NCI-H1436 treated with DMSO at 0.1 percent for 48 hours (cell line): ENCODE measurements at places on chromosomes 16 and 17.

DNA sequence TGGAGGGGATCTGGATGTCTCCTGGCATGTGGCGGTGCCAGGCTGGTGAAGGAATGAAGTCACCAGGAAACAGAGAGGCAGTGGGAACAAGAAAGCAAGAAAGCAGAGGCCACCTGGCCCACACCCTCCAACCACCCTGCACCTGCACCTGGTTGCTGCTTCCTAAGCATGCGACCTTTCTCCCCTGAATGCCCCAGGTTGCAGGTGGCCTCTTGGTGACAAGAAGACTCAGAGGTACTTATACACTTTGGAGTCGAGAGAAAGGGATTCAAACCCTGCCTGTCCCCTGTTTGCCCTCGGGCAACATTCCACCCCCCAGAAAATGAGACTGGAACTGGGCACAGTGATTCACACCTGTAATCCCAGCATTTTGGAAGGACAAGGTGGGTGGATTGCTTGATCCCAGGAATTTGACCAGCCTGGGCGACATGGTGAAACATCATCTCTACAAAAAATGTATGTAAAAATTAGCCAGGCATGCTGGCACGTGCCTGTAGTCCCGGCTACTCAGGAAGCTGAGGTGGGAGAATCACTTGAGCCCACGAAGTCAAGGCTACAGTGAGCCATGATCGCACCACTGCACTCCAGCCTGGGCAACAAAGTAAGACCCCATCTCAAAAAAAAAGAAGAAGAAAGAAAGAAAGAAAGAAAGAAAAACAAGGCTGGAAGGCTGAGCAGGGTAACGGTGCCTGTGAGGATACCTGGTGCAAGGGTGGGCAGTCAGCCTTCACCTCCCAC lies 34.6 kb upstream of the TNRC6C start:
- no peak for DNase-seq

DNA sequence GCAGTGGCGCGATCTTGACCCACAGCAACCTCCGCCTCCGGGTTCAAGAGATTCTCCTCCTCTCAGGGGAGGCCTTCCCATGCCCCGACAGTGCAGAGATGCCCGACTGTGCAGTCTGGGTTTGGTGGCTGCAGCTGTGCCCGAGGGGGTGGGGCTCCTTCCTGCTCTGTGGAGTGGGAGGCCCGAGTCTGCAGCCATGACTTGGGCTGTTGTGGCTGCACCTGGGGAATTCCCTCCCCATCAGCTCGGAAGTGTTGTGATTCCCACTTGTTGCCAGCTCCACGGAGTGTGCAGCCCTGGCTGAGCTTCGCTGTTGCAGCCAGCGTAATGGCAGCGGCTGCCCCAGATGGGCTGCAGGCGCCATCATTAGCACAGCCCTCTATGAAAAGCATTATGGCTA lies 66.4 kb upstream of the SMIM36 start:
- no peak for DNase-seq

- no peak for DNase-seq
Observed at GRCh38 chr17:12365805-12366204, 299.9 kb upstream of the MYOCD start.

GRCh38 chr16:59522826-59523225 lies 788.7 kb upstream of the GOT2 start:
- DNase-seq = no peak

DNA sequence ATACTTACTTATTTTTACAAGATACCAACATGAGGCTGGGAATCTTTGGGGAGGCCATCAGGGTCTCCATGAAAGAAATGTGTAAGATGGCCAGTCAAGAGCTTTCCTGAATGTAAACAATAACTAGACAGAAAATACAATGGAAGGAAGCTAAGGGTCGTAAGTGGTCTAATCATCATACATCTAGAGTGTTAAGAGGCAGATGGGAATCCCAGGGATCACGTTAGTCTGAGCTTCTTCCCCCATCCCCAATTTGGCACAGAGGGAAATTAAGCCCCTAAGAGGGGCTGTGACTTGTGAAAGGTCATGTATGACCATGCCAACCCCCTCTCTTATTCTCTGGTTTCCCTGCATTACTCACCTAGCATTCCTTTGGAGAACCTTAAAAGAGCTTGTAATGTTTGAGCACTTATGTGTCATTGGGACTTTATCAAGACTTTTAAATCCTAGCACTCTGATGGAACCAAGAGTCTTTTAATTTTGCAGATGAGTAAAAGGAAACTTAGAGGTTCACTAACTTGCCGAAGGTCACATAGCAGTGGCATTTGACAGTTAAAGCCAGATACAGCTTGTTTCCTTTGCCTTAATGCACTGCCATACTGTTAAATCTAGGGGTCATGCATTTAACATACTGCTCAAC lies 46.1 kb downstream of the DCUN1D3 start:
- no peak for DNase-seq

- no peak for DNase-seq
Observed at GRCh38 chr16:546909-547770, 13.1 kb upstream of the PRR35 start.

- DNase-seq = no peak
Observed at GRCh38 chr17:21687136-21687953, 5.0 kb upstream of the KCNJ18 start.

DNA sequence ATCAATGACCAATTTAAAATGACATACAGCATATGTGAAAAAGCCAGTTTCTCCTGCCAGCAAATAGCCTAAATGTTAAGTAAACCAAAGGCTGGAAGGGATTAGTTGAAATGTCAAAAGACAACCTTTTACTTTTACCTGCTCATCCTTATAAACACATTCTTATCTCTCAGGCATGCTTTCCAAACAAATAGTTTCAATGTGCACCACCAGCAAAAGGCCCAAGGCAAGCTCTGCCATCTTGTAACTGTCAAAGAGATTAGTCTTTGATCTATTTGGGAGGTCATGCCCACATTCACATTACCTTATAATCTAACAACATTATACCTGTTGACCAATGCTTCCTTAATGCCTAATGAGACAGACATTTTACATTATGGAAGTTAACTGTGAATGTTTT lies 132.2 kb upstream of the NACA2 start:
- no peak for DNase-seq

DNA sequence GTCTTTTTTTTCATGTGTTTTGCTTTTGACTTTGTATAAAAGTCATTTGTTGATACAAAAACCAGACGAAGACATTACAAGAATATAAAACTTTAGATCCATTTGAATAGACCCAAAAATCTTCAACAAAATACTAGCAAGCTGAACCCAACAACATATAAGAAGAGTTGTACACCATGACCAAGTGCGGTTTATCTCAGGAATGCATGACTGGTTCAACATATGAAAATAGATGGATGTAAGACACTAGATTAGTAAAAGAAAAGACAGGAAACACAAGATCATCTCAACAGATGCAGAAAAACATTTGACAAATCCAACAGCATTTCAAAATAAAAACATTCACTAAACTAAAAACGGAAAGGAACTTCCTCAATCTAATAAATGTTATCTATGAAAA lies 69.0 kb downstream of the TBC1D16 start:
- DNase-seq = no peak

- DNase-seq = no peak
Observed at GRCh38 chr17:67636834-67637520, 80.8 kb upstream of the NOL11 start.

- no peak for DNase-seq
Observed at GRCh38 chr17:14228903-14229302, 7.8 kb downstream of the CDRT15 start.

- DNase-seq = no peak
Observed at GRCh38 chr16:47722046-47722445, 260.9 kb downstream of the PHKB start.

DNA sequence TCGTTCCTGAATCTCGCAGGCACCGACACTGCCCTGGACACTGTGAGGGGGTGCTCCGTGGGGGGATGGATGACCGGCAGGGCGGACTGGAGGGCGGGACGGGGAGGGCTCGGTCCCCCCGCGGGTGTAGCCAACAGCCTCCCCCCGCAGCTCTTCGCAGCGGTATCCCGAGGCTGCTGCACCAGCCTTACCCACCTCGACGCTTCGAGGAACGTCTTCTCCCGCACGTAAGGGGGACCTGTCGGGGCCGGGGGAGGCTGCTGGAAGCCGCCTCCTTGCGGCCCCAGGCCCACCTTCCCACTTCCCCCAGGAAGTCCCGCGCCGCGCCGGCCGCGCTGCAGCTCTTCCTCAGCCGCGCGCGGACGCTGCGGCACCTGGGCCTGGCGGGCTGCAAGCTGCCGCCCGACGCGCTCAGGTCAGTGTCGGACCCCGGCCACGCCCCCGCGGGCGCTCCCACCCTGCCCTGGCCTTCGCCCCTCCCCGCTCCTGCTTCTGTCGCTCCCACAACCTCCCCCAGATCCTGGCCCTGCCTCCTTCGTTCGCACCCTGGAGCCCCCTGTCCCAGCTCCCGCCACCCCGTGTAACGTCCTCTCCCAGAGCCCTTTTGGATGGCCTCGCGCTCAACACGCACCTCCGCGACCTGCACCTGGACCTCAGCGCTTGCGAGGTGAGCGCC lies 3.3 kb downstream of the CARMIL2 start:
- DNase-seq = no peak

- DNase-seq = no peak
Observed at GRCh38 chr16:54856871-54857270, 73.8 kb upstream of the IRX5 start.

GRCh38 chr17:28290703-28291102 lies 28.3 kb upstream of the TMEM97 start:
- no peak for DNase-seq

- DNase-seq = no peak
Observed at GRCh38 chr16:27725236-27726000, 175.5 kb downstream of the KATNIP start.

GRCh38 chr16:66152823-66153393 lies 213.6 kb upstream of the CDH5 start:
- no peak for DNase-seq

DNA sequence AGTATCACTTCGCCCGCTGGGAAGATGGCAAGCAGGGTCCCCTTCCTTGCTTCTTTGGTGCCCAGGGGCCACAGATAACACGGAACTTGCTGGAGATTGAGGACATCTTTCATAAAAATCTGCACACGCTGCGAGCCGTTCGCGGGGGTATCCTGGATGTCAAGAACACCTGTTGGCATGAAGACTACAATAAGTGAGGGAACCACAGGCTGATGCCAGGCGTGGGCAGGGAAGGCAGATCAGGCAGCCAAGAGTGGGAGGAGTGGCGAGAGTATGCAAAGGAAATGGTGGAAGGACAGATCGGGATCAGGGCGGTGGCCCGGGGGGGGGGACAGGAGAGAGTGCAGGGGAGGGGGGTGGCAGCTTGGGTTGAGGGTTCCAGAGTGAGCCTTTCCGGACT lies 22.2 kb downstream of the DNAH2 start:
- DNase-seq = no peak

DNA sequence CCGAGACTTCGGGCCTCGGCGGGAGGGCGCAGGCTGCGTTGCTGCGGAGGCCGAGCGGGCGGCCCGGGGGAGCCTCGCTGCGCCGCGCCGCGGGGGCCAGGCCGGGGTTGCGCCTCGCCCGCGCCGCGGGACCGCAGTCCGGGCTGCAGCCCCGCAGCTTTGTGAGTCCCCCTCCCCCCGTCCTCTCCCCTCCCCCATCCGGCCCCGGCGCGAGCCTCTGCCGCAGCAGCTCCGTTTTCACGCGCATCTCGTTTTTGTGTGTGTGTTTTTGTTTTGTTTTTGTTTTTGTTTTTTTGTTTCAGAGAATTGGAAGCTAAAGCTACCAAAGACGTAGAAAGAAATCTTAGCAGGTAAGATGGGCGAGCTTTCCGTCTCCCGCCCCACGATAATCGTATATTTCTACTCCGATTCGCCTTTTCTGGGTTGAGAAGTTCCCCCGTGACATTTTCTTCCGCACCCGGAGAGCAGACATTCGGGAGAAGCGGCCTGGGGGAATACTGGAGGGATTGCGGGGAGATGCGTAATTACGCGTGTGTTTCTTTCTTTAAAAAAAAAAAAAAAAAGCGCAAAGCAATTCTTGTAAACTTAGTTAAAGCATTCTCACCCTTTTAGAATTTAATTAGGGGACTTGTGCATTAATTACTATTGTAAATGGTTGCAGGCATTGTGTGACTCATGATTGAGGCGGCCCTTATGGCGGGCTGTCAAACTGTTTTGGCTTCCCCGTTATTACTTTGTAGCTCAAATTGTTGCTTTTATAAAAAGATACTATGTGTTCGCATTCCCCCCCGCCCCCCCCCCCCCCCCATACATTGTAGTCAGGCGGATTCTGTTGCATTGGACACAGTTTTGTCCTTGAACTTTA lies 732 bp downstream of the TNRC6A start:
- DNase-seq = no peak

- DNase-seq = no peak
Observed at GRCh38 chr17:41627316-41628072, 3.1 kb upstream of the KRT17 start.

GRCh38 chr17:36609498-36609862 lies 8.1 kb downstream of the MRM1 start:
- DNase-seq = no peak

- DNase-seq = no peak
Observed at GRCh38 chr17:46148247-46148646, 45.0 kb downstream of the KANSL1 start.

DNA sequence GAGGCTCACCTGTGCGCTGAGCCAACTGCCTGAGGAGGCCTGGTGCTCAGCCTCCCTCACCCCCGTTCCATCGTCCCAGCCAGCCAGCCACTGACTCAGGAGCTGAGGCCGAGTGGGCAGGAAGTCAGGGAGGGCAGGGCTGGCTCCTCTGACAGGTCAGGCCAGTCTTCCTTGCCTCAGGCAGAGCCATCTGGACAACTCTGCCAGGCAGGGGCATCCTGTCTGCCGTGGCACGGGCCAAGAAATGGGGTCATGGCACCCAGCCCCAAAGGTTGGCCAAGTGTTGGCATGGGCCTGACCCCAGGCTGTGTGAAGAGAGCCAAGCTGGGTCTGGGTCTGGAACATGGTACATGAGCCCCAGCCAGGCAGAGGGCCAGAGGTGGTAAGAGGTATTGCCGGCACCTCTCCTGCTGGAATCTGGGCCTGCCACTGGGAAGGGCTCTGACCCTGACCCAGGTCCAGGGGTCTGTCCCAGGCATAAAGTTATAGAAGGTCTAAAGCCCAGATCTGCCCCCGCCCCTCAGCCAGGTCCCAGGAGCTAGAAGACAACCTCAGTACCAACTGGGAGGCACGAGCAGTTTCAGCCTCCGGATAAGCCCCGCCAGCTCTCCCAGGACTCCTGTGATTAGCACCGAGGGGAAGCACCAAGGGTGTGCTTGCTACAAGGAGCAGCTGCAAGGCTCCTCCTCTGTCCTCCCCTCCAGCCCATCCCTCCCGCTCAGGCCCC lies 2.5 kb upstream of the VASN start:
- DNase-seq = no peak
